Activated T-helper 17 cell treated with anti-CD3 and anti-CD28 coated beads, Interleukin-2, amount 50 U/mL, for 72 hours (primary cell): ENCODE measurements at places on chromosomes 7 and 10.

DNA sequence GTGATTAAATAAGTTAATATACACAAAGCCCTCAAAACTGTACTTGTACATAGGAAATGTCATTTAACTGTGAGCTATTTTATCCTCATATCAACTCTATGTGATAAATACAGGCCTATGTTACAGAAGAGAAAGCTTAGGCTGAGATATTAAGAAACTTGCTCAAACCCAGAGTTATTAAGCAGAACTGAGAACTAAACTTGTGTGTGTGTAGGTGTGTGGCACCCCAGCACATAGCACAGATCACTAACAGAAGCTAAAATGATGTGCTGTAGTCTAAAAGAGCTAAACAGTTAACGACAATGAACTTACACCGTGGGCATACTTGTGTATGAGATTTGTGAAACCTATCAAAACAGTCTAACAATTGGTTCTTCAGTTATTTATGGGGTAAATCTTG lies 34.5 kb downstream of the MTPN start:
- peak; percentile 55 for ATAC-seq

GRCh38 chr10:99280472-99280871 lies 44.8 kb upstream of the HPSE2 start:
- ATAC-seq: peak; percentile 52

- ATAC-seq: no peak
Observed at GRCh38 chr7:12741951-12742575, 54.6 kb downstream of the ARL4A start.

- ATAC-seq: peak; percentile 57
Observed at GRCh38 chr10:14953424-14954000, 384 bp downstream of the DCLRE1C start.

- peak; percentile 96 for ATAC-seq
Observed at GRCh38 chr10:126459878-126460481, 71.7 kb upstream of the ADAM12 start.

DNA sequence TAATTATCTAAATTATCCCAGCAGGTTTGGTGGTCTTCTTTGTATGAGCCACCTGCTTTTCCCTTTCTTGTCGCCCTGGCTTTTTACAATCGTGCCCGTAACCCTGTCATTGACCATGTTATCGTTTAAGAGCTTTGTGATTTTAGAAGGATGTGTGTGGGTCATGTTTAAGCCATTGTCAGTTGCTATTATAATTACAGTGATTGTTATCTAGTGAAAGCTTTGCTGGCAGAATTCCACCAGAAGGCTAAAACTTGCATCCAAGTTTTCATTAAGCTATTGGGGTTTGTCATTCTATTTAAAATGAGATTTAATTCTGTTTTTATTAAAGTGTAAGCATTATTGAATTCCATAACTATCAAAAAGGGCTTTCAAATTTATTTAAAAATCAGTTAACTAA lies 354.2 kb upstream of the TMEM229A start:
- no peak for ATAC-seq

DNA sequence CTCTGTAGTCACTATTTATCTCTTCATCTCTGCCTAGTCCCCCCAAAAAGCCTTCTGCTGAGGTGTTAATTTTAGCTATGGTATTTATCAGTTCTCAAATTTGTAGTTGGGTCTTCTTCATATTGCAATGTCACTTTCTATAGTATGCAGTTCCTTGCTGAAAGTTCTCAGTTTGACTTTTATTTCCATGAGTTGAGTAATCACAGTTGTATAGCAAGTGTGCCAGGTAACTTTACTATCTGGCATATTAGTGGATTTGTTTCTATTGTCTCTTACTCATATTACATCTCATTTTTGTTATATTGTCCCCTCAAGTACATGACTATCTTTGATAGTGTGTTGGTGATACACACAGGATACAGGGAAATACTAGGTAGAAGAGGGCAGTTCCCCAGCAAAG lies 152.8 kb downstream of the CUBN start:
- peak; percentile 50 for ATAC-seq

DNA sequence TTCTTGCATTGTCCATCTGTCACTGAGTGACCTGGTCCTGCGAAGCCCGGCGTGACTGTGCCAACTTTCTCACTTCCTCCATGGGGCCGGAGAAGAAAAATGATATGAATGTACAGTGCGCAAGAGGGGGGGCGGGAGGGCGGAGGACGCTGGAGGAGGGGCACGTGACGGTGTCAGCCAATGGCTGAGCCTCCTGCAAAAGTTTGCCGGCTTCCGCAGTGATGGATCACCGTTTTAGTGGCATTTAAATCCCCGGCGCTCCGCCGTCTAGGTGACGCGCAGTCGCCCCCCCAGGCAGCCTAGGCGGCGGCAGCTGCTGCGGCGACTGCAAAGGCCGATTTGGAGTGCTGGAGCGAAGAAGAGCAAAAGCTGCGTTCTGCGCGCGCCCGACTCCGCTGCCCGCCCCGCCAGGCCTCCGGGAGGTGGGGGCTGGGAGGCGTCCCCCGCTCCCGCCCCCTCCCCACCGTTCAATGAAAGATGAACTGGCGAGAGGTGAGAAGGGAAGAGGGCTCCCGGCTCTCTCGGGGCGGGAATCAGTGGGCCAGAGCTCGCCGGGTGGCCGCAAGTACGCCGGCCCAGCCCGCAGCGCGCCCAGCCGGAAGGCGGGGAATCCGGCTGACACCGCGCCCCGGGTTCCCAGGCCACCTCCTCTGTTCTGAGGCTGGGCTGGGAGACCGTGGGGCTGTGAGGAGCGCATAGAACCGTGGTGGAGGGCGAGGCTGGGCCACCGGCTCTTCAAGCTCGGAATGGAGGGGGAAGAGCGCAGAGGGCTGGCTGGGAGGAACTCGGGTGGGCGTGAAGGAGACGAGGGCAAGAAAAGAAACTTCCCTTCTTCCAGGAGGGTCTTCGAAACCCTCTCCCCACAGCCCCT lies at the start of gene HOXA1:
HOXA1 (minus strand) TSS at position 104 of the 871 bp plus-strand sequence; CDS start at position 16, 88 bp downstream.
- ATAC-seq: peak; percentile 91

GRCh38 chr10:46547541-46548497 lies 8.6 kb downstream of the GPRIN2 start:
- no peak for ATAC-seq

- ATAC-seq: no peak
Observed at GRCh38 chr7:97693586-97693985, 38.3 kb upstream of the TAC1 start.

DNA sequence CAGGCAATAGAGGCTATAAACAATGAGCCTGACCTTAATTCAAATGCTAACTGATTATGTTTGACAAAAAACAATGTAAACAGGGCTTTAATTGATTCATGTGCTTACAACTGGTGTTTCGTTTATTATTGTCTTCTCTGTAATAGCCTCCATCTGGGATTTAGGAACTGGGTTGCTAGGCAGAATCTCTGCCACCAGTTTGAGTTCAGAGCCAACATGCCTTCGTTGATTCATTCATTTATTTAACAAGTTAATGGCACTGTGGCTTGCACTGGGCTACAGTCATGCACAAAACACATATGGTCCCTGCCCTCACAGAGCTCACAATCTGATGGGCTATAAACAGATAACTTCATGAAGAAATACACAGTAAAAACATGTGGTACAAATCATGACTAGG lies 19.6 kb upstream of the CDHR3 start:
- no peak for ATAC-seq

DNA sequence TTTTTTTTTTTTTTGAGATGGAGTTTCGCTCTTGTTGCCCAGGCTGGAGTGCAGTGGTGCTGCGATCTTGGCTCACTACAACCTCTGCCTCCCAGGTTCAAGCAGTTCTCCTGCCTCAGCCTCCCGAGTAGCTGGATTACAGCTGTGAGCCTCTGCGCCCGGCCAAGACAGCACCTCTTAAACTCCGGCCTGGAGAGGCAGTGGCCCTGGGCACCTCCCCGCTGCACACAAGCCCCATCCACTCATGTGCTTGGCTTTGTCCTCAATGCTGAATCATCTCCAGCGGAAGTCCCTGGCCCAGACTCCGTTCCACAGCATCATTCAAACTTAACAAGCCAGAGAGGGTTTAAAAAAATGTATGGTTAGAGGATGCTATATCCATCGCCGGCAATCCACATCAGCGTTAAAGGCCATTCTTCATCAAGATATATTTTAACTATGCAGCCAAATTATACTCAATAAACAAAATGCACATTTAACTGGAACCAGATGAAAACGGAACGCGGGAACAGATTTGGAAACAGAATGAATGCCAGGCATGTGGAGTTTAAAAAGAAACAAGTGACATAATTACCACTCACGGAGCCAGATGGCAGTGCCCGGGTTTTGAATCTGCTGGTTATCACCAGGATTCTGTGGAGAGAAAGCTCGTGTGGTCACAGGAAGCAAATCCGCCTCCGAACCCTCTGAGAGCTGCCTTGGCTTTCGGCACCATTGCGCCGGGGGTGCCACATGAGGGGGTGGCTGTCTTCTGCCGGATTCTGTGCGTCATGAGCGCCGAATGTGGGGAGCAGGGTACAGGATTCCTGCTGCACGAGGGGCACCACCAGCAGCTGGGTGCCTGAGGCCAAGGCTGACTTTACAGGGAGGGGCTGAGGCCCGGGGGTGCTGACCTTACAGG lies 45.6 kb upstream of the CFAP46 start:
- ATAC-seq: no peak

DNA sequence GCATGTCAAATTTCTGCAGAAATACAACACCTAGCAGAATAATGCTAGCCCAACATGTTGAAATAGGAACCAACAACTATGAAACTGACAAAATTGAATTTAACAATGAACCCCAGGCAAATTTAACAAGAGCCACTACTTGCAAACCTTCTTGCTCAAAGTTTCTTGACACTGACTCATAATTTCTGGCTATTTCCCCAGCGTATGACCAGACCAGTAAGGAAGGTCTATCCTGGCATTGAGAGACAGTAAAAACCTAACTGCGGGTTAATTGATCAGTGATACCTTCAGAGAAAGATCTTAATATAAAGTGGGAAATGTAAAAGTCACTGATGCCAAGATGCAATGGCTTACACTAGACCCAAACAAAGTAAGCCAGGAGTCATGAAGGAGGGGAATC lies 510.1 kb downstream of the ARL4A start:
- ATAC-seq: no peak

GRCh38 chr7:39394105-39394680 lies 172.0 kb upstream of the YAE1 start:
- no peak for ATAC-seq
